ENCODE measurements at places on chromosomes 16 and 17.

DNA sequence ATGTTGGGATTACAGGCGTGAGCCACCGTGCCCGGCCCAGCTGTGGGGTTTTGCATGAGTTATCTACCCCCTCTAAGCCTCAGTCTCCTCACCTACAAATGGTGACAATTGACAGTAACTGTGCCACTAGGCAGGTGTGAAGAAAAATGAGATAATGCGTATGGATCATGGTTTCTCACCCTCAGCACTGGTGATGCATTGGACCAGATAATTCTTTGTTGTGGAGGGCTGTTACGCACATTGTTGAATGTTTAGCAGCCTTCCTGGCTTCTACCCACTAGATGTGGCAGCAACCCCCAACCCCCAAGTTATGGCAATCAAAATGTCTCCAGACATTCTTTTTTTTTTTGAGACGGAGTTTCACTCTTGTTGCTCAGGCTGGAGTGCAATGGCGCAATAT lies 9.0 kb upstream of the HAPSTR1 start:
- DNase-seq, result no peak

DNA sequence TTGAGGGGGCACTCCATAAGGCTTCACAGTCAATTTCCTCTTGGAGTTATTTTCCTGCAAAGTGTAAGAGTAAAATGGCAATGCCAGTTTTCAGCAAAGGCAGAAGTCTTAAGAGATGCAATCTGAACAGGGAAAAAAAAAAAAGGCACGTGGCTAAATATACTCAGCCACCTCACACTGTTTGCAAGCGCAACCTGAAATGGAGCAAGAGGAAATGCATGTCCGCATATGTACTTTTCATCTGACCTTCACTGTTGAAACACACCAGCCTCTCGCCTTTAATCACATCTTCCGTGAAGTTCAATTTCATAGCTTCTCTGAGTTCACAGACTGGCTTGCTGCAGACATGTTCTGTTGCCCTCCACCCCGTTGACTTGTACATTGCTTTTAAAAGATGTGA lies 101.4 kb downstream of the KATNIP start:
- no peak for DNase-seq

DNA sequence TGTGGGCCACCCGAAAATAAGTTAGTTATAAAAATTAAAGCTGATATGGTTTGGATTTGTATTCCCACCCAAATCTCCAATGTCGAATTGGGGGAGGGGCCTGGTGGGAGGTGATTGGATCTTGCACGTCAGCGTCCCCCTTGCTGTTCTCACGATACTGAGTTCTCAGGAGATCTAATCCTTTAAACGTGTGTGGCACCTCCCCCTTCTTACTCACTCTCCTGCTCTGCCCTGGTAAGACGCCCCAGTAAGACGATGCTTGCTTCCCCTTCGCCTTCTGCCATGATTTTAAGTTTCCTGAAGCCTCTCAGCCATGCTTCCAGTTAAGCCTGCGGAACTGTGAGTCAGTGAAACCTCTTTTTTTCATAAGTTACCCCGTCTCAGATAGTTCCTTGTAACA lies 35.4 kb downstream of the SYCE1L start:
- DNase-seq, result no peak

DNA sequence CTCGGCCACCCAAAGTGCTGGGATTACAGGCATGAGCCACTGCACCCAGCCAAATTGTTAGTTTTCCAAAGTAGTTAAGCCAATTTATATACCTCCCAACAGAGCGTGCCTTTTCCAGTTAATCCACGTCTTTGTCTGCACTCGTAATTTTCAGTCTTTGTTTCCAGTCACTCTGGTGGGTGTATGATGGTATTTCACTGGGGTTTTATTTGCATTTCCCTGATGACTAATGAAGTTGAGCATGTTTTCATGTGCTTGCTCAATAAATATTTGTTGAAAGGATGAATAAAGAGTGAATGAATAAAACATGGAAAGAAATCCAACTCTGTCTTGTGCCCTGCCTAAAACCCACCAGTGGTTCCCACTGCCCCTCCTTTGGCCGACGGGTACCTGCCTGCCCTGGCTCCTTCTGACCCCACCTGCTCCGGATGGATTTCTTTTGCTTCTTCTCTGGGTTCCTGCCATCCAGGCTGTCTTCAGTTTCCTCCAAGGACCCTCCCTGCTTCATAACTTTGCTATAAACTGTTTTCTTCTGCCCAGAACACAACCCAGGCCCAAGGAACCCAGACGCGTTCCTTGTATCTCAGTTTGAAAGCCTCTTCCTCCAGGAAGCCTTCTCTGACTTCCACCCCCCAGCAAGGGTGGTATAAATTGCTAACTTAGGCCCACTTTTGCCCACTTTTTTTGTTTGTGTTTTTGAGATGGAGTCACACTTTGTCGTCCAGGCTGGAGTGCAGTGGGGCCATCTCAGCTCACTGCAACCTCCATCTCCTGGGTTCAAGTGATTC lies 3.0 kb upstream of the ABCC1 start:
- DNase-seq, result no peak

DNA sequence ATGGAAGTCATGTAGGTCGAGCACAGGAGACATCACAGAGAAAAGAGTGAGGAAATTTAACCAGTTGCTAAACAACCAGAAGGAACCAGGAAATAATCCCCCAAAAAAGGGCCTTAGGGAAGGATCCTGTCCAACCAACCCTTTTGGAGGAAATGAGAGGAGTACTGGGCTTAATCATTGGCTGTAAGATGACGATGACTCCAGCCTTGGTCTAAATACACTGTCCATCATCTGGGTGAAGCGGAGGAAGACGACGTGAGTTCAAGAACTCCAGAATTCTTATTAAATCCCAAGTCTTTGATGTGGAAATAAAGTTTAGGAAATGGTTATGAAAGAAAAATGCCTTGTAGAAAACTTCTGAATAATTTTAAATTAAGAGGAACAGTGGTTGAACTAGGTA lies 11.5 kb upstream of the ALOX15 start:
- DNase-seq, result no peak

DNA sequence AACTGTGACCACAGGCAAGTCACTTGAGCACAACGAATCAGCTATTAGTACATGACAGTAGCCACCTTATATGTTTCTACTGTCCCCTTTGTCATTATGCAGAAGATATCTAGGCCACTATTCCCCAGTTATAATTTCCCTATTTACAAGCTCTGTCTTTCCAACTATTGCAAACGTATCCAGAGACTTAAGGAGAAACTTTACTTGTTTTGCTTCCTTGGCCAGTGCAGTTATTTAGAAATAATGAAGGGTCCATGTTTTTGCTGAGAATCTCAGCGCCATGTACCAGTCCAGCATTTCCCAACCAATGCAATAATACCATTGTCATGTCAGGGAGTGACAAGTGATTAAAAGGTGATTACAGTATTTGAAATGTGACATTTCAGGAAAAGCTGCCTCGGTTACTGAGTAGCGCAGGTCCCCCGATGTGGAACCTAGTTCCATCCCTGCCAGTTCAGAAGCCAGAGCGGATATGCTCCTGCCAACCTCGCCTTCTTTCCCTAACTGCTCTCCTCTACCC lies 743 bp downstream of the ZNF624 start:
- no peak for DNase-seq

GRCh38 chr17:633641-634101 lies 81.0 kb downstream of the VPS53 start:
- DNase-seq, result no peak

DNA sequence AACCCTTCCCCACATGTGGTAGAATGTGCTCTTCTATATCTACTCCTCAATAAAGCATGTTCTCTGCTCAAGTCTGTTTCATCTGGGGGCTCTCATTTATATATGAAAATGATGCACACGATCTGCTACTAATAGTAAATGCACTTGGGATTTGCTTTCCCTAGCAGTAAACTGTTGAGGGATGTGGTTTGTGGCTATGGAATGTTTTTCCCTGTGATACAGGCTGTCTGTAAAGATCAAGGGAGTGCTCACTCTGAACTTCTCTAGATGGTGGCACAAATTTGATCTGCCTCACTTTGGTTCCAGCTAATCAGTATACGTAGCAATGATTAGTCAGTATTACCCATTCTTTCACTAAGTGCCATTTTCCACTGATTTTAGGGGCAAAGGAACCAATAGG lies 18.8 kb downstream of the TAC4 start:
- no peak for DNase-seq

- no peak for DNase-seq
Measured at GRCh38 chr17:61294286-61294685, 105.4 kb upstream of the TBX2 start.

Data from activated T-cell treated with anti-CD3 and anti-CD28 coated beads for 24 hours (primary cell).